ENCODE measurements at places on chromosomes 5 and 9.

- no peak for DNase-seq
Measured at GRCh38 chr5:53116597-53116996, 7.0 kb upstream of the MOCS2 start.

DNA sequence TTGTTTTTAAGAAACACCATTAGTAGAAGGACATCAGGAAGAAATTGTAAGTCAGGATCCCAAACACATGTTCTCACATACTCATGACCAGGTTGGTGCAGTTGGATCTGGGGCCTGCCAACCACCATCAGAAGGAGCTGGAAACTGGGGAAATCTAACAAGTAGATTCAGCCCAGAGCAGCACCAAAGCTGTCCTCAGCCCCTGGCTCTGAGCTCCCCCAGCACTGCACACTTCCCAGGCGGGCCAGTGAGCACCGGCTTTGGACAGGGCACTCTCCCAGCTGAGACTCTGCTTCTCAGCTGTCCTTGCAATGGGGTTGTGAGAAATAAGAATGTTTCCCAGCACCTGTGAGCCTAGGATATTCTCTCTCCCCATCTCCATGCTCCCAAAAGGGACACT lies 162.5 kb downstream of the PAX5 start:
- DNase-seq: no peak

DNA sequence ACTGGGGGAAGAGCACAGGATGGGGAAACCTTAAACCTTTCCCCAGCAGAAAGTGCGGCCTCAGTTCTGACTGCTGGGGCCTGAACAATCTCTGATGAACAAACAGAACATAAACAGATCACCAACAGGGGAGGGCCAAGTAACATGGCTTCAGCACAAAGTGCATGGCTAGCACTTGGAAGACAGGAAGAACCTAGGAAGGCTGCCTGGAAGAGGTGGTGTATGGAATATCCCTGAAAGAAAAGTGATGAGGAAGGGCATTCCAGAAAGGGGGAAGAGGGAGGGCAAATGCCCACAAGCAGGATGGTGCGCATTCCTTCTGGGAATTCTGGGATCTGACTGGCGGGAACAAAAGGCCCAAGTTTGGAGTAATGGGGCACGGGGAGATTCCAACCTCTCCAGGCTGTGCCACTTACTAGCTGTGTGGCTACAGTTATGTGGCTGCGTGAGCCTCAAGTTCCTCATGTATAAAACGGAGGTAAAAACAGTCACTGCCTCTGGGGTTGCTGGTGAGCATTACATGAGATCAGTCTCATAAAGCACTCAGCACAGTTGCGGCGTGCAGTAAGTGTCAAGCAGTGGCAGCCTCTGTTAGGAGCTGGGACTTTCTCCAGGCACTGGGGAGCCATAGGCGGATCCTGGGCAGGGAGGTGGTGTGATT lies 1.6 kb downstream of the PDGFRB start:
- no peak for DNase-seq

- DNase-seq: no peak
Measured at GRCh38 chr5:9408964-9409363, 136.9 kb downstream of the SEMA5A start.

GRCh38 chr9:97910357-97910756 lies 11.9 kb downstream of the TRMO start:
- no peak for DNase-seq

GRCh38 chr5:178332210-178332641 lies 99.6 kb upstream of the PHYKPL start:
- DNase-seq: no peak

- no peak for DNase-seq
Measured at GRCh38 chr5:175060257-175060656, 335.9 kb downstream of the MSX2 start.

DNA sequence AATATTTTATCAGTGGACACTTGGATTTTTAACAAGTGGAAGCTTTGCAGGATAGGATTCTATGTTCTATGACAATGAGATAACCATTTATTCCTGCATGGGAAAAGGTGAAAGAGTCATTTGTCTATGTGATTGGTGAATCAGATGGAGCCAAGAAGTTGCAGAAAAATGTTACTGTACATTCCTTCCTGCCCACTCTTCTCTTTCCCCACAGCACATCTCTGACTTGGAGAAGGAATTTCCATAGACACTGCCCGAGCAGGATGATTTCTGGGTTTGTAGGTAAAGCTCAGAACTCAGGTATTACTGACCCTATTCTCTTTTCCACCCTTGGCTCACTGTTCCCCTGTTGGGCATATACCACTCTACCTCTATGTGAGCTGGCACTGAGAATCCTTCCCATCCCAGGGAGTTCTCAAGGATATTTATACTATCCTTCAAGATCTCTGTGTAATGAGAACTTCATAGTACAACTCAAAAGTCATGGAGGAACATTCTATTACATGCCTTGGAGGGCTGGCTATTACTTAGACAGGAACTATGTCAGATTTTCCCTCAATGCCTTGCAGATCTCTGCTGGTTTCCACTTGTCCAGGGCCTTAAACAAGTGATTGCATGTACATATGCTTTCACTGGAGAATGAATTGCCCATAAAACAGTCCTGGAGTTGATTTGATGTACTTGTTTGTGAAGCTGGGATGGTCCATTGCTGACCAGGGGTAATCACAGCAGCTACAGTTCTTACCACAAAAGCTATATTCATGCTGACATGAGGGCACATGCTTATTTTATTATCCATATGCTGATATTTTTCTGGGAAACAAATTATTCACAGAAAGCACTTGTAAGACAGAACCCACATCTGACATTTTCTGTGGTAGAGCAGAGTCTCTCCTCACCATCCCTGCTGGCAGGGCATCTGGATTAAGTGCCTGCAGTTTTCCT lies 24.1 kb downstream of the SLC1A3 start:
- no peak for DNase-seq

- no peak for DNase-seq
Measured at GRCh38 chr5:159058716-159059636, 40.7 kb downstream of the EBF1 start.

All from activated CD4-positive, alpha-beta T cell treated with anti-CD3 and anti-CD28 coated beads, Interleukin-10, Interleukin-2, amounts not matched to agents 100 ng/mL and 50 ng/mL, durations not matched to agents 16 hours and 8 hours (primary cell).